Activated naive CD4-positive, alpha-beta T cell treated with Interleukin-2 at 50 U/mL for 16 hours (primary cell): ENCODE measurements at places on chromosomes 6 and 20.

- DNase-seq, result no peak
Observed at GRCh38 chr20:5364136-5364821, 47.5 kb upstream of the PROKR2 start.

GRCh38 chr6:82183642-82184282 is 63.8 kb downstream of the IBTK start:
- no peak for DNase-seq

- DNase-seq, result peak; percentile 24
Observed at GRCh38 chr20:62887152-62887859, 25.7 kb upstream of the TCFL5 start.

DNA sequence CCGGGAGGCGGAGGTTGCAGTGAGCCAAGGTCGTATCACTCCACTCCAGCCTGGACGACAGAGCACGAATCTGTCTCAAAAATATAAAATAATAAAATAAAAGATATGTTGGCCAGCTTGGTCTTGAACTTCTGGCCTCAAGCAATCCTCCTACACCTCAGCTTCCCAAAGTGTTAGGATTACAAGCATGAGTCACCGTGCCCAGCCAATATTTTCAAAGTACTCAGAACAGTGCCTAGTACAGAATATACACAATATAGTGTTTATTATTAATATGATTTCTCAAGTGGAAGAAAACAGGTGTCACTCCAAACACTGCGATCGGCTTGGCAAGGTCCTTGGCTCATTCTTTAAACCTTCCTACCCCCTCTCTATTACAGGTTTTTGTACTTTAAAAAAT is 3.1 kb downstream of the FAM210B start:
- no peak for DNase-seq

DNA sequence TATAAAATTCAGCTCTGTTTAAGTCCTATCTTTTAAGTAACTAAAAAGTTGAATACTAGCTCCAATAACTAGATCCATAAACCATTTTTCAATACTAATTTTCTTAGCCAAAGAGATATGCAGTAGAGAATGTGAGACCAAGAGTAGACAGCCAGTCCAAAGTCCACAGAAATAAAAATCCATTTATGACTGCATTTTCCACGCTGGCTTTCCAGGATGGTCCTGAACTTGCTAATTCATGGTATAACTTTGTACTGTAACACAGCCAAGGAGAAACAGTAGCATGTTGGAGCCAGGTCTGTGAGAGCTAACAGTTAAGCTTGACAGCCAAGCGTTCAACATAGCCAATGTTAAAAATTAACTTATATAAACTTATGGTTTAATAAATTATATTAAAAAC is 156.2 kb downstream of the GMPR start:
- no peak for DNase-seq

DNA sequence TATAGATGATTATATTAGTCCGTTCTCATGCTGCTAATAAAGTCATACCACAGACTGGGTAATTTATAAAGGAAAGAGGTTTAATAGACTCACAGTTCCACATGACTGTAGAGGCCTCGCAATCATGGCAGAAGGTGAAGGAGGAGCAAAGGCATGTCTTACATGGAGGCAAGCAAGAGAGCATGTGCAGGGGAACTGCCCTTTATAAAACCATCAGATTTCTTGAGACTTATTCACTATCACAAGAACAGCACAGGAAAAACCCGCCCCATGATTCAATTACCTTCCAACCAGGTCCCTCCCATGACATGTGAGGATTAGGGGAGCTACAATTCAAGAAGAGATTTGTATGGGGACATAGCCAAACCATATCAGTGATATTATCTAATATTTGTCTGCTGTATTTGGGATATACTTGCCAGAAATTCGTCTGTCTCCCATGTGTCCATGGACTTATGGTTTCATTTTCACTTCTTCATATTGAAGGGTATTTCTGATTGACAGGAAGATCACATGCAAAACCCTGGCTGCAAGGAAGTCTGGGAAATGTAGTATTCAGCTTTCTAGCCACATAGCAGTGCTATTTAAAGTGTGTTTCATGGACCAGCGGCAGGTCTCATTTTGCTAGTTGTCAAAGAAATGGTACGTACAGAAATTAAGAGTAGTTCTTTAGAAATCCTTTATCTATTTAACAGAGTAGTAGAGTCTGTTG is 50.5 kb upstream of the PAK5 start:
- no peak for DNase-seq

DNA sequence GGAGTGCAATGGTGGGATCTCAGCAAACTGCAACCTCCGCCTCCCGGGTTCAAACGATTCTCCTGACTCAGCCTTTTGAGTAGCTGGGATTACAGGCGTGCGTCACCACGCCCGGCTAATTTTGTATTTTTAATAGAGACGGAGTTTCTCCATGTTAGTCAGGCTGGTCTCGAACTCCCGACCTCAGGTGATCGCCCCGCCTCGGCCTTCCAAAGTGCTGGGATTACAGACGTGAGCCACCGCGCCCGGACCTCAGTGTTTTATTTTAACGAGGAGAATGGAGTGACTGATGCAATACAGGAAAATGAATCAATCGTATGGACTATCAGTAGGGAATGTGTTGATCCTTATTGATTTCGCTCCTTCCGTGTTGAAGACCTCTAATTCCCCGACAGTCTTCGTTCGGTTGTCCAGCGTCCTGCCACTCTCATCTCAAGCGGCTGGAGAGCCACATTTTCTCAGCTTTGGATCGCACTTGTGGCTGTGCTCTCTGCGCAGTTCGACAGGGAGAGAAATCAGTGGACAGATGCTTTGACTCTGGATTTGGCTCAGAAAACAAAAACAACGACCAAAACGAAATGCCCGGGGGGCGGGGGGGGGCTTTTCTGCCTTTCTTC is 166.2 kb downstream of the TRIM27 start:
- DNase-seq, result no peak

GRCh38 chr20:60851826-60852704 is 400.0 kb upstream of the CDH4 start:
- no peak for DNase-seq

- no peak for DNase-seq
Observed at GRCh38 chr20:61100489-61100888, 151.6 kb upstream of the CDH4 start.

DNA sequence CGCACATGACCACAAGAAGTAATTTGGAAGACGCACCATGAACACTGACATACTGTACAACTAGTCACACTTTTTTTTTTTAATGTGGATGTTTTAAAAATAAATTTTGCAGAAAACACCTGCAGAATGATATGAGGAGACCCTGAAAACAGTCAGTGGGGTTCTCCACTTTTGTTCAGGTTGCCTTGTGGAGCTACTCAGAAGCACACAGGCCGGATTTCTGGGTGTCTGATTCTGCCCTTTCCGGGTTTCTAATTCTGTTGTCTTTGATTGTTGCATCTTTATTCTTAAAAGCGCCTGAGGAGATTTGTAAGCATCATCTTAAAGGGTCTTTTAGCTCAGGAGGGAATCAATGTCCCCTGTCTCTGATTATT is 74.5 kb downstream of the SSR1 start:
- no peak for DNase-seq

DNA sequence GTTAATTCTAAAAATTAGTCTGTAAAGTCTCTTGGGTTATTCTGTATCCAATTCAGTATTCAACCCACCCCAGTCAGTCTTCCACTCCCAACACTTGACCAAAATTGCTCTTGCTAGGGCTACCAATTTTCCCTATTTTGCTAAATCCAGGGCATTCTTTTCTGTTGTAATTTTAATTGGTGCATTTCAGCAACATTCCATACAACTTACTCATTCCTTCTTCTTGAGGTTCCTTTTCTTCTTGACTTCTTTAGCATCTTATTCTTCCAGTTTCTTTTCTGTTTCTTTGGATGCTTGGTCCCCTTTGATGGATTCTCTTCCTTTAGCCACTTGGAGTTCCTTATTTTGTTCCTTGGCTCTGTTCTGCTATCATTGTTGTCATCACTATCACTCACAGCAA is 11.2 kb upstream of the GRM1 start:
- DNase-seq, result no peak

DNA sequence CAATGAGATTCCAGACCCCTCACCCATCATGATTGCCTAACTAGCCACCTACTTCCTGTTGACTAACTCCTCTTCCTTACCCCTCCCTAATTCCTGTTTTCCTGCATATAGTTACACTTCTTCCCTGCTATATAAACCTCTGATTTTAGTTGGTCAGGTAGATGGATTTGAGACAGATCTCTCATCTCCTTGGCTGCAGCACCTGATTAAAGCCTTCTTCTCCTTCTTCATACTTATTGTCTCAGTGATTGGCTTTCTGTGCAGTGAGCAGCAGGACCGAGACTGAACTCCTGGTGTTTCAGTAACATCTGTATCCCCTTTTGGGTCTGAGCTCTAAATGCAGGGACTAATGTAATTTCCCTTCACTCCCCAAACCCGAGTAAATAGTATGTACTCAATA is 51.7 kb upstream of the ATXN1 start:
- no peak for DNase-seq

DNA sequence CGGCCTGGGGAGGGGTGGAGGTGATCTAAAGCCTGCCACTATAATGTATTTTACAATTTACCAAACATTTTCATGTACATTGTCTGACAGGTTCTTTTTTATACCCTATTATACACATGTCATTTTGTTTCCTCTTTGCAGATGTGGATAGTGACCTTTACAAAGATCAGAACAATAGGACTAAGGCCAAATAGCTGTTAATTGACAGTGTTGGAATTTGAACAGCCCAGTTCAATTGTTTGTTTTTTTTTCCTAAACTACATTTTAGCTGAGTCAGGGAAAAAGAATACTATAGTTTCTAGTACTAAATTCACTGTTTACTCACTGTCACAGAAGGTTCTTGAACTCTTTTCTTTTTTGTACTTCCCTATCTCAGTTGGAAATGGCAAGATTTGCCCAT is 40.2 kb downstream of the PGM3 start:
- no peak for DNase-seq

- no peak for DNase-seq
Observed at GRCh38 chr20:17904027-17904426, 64.6 kb downstream of the SNX5 start.

- no peak for DNase-seq
Observed at GRCh38 chr20:5195655-5196054, 68.8 kb downstream of the CDS2 start.

- DNase-seq, result no peak
Observed at GRCh38 chr20:59451641-59452040, 151.2 kb downstream of the EDN3 start.

DNA sequence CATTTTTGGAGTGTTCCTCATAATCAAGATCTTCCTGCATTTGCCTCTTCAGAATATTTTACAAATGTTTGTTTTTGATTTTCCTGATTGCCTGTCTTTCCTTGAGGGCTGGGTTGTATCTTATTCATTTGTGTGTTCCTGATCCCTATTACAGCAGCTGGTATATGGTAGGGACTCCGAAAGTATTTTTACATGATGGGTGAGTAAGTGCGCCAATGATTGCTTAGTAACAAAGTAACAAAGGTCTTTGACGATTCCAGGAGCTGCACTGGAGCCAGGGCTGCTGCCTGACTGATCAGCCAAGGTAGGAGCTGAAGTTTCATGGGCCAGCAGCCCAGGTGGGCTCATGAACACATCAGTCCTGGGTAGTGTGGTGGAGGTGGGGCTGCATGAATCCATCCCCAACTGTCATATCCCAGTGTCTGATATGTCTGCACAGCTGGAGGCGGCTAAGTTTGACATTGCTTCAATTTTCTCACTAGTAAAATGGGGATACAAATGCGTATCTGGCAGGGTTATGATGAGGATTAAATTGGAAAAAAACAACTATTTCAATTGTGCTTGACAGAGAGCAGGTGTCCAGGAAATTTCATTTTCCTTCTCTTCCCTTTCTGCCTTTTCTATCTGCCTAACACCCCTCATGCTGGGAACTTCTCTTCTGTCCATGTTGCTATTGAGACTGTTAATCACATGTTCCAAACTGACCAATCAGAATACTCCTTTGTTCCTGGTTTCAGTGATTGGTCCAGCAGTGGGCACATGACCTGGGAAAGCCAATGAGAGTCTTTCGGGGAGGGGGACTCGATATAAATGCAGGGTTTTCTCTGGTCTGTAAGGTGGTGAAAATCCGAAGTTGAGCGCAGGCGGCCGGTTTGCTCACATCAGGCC is 90.7 kb downstream of the CDH26 start:
- DNase-seq, result no peak

GRCh38 chr6:101402622-101403031 is 9.1 kb downstream of the GRIK2 start:
- DNase-seq, result no peak

DNA sequence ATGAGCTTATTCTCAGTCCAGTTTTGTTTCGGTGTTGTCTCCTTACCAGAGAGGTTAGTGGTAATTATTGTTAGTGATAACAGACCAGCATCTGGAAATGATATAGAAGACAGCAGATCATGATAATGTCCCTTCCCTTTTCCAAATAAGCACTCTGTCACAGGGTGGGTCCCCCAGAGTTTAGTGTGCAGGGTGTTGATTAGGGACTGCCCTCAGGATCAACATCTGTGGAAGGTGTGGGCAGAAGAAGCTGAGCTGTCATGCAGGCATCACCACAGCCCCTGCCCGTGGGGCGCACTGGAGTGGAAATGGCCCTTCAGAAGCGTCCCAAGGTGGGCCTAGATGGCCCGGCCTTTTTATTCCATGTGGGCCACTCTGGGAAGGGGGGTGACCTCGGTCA is 67.6 kb upstream of the DTNBP1 start:
- no peak for DNase-seq

GRCh38 chr20:59850018-59850641 is 83.3 kb downstream of the SYCP2 start:
- no peak for DNase-seq

GRCh38 chr6:116556065-116556464 is 2.5 kb downstream of the CALHM4 start:
- DNase-seq, result no peak

GRCh38 chr6:53728570-53729194 is 63.1 kb upstream of the KLHL31 start:
- peak; percentile 51 for DNase-seq

- DNase-seq, result no peak
Observed at GRCh38 chr6:164579035-164579434, 730.4 kb downstream of the C6orf118 start.

DNA sequence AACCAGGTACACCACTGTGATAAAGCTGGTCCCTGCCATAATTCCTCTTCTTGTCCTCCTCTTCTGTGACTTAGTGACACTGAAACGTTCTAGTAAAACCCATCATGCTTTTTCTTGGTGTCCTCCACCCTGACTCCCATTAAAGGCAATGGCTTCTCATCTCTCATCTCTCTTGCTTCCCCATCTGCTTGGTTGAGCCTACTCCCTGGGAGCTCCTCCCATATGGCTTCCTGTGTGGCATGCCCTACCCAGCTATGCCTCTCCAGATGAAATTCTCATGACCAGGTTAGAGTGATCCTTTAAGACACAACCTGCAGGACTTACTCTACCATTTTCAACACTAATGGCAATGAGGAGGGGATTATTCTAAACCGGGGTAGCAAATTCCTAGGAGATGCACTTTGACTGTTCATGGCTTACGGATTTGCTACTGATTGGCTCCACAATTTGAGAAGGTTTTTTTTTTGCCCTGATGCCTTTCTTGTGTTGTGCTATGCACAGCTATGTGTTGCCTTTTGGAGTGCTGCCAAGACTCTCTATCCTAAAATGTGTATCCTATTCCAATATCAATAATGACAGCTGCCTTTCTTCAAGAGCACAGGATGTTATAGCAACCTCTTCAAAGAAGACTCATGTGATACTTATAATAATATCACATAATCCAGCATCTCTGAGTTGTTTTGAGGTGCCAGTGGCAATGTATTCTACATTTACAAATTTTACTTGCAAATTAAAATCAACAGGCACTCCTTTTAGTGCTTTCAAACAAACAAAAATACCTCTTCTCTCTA is 6.1 kb downstream of the SIRPG start:
- no peak for DNase-seq
